ENCODE measurements at places on chromosomes 4 and X.

GRCh38 chr4:109007976-109008375 lies 245.1 kb upstream of the ETNPPL start:
- DNase-seq = no peak

DNA sequence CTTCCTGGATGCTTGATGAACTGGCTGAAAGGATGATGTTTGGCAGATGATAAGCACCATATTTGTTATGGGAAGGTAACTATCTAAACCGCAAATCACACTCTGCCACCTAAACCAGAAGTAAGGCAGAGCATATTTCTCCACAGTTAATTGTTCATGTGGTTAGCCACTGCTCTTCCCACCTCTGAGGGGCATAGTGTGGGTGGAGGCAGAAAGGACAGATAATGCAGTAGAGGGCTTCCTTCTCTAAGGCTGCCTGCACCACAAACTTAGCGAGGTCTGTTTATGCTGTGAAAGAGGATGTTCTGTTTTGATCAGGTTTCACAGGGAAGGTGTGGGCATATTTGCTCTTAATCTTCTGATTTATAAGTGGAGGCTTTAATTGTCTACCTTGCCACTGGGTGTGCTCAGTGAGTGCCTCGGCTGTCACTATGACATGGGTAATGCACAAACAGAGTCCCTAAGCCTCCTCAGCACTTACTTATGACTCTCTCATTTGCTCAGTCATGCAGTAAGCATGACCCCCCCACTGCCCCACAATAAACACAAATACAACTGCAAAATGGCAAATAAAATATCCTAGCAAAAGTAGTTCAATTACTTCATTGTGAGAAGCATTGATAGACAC lies 401.0 kb downstream of the TMA16 start:
- DNase-seq = no peak

GRCh38 chr4:162011089-162011488 lies 152.7 kb downstream of the FSTL5 start:
- no peak for DNase-seq

DNA sequence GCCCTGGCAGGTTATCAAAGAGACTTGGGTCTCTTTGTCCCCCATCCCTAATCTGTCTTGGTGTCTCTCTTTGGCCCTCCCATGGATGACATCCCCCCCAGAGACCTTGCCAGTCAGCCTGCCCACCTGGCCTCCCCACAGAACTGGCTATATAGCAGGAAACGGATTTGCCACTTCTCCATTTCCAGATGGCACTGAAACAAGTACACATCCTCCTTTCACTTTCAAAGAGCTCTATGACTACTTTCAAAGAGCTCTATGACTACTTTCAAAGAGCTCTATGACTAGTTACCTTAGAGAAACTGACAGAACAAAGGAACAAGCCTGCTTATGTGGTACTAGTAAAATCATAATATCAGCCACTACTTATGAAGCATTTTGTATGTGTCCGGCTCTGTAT lies 175.3 kb downstream of the MAML3 start:
- DNase-seq = no peak

GRCh38 chr4:2756691-2757350 lies 685 bp upstream of the TNIP2 start:
- DNase-seq = no peak

- DNase-seq = no peak
These were observed 144.8 kb upstream of the TTC29 start for GRCh38 chr4:147090486-147090885.

- no peak for DNase-seq
These were observed 42.4 kb downstream of the PTTG2 start for GRCh38 chr4:38002451-38003071.

GRCh38 chrX:10450229-10450958 lies 170.0 kb downstream of the MID1 start:
- peak; percentile 39 for DNase-seq

- no peak for DNase-seq
These were observed 145.4 kb upstream of the LCORL start for GRCh38 chr4:18166925-18167324.

DNA sequence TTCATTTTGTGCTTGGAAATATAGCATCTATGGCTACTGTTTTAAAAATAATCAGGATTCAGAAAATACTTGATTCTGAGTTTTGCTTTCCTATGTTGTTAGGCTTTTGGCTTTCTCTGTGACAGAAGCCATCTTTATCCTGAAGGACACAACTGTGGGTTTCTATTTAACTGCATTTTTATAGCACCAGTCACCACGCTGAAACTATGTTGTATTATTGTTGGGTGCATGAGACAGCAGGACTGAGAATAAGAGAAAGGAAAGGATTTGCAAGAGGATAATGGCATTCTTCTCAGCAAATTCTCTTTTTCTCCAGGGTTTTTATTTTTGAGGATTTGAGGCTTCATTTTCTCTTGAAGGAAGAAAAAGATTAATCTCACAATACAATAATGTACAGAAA lies 10.1 kb upstream of the NEUROG2 start:
- no peak for DNase-seq

DNA sequence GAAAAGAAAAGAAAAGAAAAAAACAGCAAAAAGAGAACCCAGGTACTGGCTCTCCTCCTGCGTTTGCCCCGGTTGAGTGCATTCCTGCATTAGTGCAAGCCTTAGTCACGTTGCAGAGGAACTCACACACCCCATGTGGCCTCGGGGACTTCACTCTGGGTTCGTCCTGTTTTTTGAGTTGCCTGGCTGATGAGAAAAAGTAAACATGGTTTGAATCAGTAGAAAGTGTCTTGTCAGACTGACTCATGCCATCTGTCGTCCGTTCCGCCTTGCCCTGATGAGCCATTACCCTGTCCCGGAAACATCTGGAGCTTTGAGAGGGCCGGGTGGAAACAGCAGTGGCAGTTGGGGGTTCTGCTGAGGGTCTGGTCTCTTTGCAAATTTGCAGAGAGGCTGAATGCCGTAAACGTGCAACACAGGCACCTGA lies 16.3 kb downstream of the CD99 start:
- peak; percentile 72 for DNase-seq

Data from HTR-8/SVneo (cell line).